ENCODE measurements at places on chromosomes 1 and 21.

- DNase-seq: peak; percentile 8
These were observed 131.2 kb downstream of the AK5 start for GRCh38 chr1:77412820-77413530.

- no peak for DNase-seq
These were observed 11.8 kb downstream of the DRAM2 start for GRCh38 chr1:111127923-111128643.

GRCh38 chr1:45669859-45670655, 16.3 kb downstream of the GPBP1L1 start:
- no peak for DNase-seq

DNA sequence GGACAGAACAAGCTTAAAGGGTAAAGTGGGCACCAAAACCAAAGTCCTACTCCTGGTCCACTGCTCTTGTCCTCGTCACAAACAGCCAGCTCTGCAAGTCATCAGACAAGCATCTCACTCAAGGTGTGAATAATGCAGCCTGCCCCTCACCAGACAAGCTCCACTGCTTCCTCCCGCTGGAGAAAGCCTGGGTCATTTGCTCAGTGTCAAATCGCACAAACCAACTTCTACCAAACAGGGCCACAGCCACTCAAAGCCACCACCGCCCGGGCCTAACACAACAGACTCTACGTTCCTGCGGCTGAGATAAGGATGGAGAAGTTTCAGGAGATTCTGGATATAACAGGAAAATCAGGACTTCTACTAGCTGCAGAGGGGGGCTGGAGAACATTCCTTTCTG, 3.3 kb downstream of the SSBP3 start:
- DNase-seq: peak; percentile 66

DNA sequence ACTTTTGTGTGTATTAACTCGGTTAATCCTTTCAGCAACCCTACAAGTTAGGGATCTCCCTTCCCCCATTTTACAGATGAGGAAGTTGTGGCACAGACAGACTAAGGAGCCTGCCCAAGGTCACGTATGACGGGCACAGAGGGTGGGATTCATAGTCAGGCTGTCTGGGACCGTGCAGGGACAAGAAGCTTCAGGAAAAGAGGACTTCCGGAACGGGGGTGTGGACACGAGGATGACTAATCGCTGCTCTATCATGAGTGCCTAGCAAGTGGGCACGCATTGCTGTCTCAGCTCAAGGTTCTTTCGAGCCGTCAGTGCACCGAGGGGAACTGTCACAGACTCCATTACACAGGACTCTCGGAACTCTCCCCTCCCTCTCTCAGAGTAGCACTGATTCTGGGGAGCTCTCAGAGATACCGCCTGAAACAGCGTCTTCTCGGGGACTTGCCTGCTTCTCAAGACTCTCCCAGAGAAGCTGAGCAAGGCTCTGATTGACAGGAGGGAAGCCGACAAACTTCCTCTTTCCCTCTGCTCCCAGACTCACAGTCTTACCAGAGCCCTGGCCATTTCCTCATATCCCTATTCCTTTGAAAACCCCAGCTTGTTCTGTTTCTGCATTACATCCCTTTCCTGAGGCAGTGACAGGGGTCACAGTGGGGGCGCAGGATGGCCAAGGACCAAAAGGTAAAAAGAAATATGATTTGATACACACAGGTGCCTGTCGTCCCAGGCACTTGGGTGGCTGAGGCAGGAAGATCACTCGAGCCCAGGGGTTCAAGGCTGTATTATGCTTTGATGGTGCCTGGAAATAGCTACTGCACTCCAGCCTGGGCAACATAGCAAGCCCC, 14.4 kb downstream of the FHAD1 start:
- DNase-seq: no peak

- DNase-seq: no peak
These were observed 138.2 kb upstream of the SPAG17 start for GRCh38 chr1:118323246-118323645.

DNA sequence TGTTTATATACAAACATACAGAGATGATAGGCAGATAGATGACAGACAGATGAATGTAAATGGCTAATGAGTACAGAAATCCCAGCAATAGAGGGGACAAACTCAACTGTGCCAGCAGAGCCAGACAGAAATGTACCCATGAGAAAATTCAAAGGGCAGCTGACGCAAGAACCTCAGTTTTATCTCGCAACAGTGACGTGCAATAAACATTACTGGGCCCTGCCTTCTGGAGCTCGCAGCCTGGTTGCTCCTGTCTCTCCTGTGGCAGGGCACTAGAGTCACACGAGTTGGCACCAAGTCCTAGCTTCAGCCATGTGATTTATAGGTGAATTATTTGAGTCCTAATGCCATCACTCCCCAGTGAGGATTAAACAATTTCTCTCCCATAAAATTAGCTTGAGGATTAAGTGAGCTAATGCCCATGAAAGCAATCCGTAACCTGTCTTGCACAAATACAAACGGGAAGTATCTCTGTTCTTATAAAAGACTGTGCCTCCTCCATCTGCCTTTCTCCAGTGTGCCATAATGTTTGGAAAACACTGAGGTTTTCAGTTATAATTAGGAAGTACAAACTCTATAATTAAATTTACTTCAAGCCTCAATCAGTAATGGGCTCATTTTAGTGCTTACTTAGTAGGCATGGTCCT, 50.7 kb downstream of the VAV3 start:
- no peak for DNase-seq

DNA sequence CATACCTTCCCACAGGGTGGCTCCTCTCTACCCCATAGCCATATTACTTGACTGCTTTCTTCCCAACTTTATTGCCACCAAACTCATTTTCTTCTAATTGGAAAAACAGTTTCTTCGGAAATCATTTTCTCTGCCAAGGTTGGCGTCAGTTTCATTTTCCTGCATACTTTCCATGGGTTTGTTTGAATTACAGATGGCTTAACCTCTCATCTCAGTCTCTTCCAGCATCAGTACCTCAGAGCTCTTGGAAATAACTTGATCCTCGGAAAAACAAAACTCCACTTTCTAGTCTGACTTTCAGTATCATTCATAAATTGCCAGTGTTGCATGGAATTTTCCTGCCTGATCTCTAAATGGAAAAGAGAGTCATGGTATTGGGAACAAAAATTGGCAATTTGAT, 20.3 kb upstream of the PRDM2 start:
- no peak for DNase-seq

DNA sequence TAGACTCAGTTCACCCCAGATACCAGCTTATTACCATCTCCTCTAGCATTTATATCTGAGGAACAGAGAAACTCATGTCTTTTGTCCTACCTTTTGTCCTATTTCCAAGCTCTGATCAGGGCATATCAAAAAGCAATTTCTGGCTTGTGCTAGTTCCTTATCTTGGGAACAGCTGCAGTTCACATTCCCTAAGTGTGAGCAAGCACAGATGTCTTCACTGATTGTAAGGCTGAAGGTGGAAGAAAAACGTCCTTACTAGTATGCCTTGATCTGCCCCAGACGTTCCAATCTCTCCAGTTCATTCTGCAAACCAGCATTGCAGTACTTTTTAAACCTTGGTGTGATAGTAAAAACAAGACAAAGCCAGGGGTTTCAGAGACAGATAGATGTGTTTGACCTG, 139.8 kb downstream of the NCAM2 start:
- no peak for DNase-seq

DNA sequence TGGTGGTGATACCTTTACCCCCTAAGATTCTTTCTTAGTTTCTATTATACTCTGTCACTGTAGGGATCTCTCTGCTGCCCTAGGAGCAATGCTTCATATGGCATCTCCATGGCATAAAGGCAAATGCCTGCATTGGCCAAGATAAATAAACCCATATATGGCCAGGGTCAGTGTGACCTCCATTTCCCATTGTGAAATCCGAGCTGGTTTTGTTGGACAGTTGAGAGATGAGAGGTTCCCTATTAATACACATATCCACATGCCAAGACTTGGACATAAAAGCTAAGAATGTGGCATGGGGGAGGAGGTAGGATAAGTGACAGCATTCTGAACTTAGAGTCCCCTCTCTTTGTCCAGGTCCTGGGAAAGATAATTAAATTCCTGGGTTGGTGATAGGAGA, 1.4 kb downstream of the TPM3 start:
- DNase-seq: no peak

DNA sequence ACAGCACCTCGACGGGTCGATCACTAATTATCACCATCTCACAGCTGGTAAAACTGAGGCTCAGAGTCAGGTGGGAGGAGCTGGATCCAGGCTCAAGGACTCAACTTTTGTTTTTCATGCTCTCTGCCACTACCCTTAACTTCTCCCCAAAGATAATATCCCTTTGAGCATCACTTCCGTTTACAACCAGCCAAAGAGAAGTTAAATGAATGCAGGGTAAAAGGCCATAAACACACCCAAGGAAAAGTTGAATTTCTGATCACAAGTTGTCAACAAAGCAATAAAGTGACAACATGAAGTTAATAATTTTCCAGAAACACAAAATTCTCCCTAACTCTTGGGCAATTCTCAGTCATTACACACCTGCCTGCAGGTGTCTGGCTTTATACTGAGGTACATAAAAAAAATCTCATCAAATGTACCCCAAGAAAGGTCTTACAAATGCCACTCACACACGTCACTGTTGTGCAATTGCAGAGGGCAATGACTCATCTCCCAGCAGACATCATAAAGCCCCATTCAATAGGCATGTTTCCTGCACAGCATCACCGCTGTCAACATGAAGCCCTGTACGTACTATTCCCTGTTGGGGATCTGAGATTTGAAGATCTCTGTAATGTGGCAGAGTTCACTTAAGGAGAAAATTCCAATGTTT, 3.4 kb downstream of the OR2T11 start:
- no peak for DNase-seq

- DNase-seq: no peak
These were observed 13.1 kb downstream of the ATP1A2 start for GRCh38 chr1:160128636-160129035.

- no peak for DNase-seq
These were observed 66.1 kb downstream of the SKI start for GRCh38 chr1:2294033-2294724.

- DNase-seq: no peak
These were observed 19.5 kb upstream of the RGSL1 start for GRCh38 chr1:182430263-182431068.

- peak; percentile 75 for DNase-seq
These were observed 974.8 kb downstream of the ADGRL2 start for GRCh38 chr1:82775406-82776000.

DNA sequence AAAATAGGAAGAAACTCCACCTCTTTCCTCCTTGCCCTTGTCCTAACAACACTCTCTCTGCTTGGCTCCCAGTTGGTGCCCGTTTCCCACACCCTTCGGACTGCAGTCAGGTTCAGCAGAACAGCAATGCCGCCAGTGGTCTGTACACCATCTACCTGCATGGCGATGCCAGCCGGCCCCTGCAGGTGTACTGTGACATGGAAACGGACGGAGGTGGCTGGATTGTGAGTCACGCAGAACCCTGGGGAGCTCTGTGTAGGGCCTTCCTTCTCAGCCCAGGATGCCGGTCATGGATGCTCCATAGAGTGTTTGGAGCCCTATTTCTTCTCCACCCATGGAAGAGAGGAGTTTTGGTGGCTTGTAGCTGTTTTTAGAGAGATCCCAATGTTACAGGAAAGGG, 60.9 kb downstream of the TNN start:
- DNase-seq: peak; percentile 41

GRCh38 chr1:113040718-113041412, 32.1 kb upstream of the LRIG2 start:
- no peak for DNase-seq

DNA sequence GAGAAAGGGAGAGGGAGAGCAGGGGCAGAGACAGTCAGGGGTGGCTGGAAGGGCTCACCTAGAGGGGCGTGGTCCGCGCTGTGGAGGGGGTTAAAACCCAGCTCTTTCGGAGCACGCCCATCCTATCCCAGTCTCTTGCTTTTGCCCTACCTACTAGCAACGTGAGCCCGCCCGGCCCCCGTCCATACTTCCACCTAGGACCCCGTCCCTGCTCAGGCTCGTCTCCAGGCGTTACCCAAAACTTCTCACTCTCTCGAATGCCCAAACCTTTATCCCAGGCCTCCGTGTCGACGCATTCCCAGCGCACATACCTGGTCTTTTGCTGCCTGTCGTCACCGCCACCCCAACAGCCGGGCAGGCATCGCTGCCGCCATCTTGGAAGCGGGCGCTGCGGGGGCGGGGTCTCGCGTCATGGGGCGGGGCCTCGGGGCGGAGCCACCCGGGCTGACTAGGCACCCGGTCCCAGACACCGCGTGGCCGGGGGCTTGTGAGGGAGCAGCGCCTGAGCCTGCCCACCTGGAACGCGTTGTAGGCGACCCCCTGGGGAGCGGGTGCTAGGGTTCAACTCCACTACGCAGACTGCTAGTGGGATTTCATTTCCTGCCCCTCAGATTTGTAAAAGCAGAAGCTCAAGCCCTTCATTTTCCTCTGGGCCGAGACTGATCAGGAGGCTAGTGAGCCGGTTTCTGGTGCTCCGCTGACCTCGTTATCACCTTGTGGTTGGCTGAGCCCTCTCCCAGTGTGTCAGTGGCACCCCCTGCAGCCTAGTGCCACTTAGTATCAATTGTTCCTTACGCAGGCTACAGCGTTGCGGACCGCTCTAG, at the start of gene B4GALT3:
Gene B4GALT3 (minus strand): TSS at position 396 of the 824 bp plus-strand sequence. CDS start 1,447 bp downstream, outside the sequence.
- DNase-seq: peak; percentile 94

DNA sequence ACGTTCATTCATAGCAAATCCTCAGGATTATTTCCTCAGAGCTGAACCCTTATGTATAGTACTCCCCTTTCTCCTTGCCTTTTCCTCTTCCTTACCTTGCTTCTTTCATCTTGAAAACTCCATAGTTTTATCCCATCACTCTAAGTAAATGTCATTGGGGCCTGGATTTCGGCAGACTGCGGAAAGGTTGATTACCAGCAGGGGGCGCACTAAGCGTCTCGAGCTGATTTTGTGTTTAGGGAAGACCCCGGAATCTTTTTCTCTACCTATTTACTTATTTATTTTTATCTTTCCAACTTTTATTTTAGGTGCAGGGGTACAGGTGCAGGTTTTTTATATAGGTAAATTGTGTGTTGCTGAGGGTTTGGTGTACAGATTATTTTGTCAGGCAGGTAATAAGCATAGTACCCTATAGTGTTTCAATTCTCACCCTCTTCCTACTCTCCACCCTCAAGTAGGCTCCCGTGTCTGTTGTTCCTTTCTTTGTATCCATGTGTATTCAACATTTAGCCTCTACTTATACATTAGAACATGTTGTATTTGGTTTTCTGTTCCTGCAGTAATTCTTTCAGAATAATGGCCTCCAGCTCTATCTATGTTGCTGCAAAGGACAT, 11.4 kb upstream of the MTARC1 start:
- peak; percentile 52 for DNase-seq

DNA sequence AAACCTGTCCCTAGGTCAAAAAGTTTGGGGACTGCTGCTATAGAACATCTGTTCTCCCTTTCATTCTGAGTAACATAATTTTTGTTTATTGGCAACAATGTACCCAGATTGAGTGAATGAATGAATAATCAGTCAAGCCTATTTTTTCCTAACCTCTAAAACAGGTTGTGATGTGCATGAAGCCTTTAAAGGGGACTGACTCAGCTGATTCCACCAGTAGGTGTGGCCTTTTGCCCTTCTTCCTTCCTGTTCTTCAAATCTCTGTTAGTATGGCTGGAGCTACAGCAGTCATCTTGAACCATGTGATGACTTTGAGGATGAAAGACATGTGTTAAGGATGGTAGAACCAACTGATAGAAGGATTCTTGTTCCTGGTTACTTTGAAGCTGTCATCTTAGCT, 476.1 kb downstream of the NUF2 start:
- DNase-seq: no peak

Measured in ELF-1 (cell line).